ENCODE measurements at places on chromosomes 4 and X.
A peak's percentile ranks its signal among the peaks of the same experiment; 100 is the strongest.

GRCh38 chr4:84366161-84366560 lies 132.9 kb downstream of the NKX6-1 start:
- no peak for DNase-seq

- DNase-seq = no peak
Observed at GRCh38 chr4:3306450-3306849, 13.6 kb downstream of the RGS12 start.

GRCh38 chr4:73259571-73260090 lies 1.0 kb upstream of the ANKRD17 start:
- DNase-seq = peak; percentile 11

DNA sequence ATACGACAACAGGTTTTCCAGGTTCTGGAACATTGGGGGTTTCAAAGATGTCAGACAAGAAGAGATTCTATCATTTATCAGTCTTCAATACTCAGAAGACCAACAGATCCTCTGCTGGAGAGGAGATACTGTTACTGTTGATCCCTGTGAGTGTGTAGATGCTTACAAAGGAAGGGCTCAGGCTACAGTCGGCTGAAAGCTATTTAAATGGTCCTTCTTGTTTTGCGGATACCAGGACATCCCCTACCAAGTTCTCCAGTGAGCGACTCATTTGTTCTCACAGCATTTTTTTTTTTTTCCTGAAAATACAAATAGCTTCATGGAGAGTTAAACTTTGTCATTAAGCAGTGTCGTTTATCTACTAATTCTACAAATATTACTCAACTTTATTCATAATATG lies 201.6 kb downstream of the CAMK2D start:
- DNase-seq = no peak

All from GM20000 (cell line).